ENCODE measurements at places on chromosomes 3 and 15.

GRCh38 chr15:71472566-71472965, 337.8 kb upstream of the NR2E3 start:
- no peak for DNase-seq

GRCh38 chr15:22806664-22807063, 20.2 kb downstream of the NIPA1 start:
- no peak for DNase-seq

- DNase-seq = no peak
Measured at GRCh38 chr3:124035463-124036121, 43.7 kb upstream of the ROPN1 start.

GRCh38 chr3:22045882-22046281, 294.9 kb upstream of the ZNF385D start:
- no peak for DNase-seq

GRCh38 chr3:127277561-127277960, 10.3 kb downstream of the PRR20G start:
- DNase-seq = peak; percentile 40

- DNase-seq = peak; percentile 93
Measured at GRCh38 chr15:50880651-50881114, 27.8 kb upstream of the AP4E1 start.

- DNase-seq = no peak
Measured at GRCh38 chr15:33729653-33730052, 238.6 kb upstream of the CHRM5 start.

DNA sequence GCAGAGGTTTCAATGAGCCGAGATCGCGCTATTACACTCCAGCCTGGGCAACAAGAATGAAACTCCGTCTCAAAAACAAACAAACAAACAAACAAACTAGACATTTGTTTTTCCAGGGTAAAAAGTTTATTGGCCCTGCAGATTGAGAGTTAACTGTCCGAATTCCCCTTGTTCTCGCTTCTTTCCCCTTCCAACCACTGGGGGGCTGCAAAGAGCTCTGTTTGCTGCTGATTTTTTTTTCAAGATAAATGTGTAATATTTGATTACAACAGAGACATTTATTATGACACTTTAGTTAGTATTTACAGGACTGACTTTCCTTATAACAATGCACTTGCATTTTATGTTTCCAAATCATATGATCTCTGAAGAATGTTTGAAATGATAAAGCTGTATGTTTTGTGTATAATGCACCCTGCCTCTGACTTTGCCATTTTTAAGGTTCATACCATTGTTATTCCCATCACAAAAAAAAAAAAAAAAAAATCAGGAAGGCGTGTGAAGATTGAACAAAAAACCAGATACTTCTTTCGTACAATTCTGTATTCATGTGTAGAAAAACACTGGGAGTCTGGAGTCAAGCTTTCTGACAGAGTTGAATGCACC, 2.8 kb downstream of the CLSTN2 start:
- peak; percentile 46 for DNase-seq

- DNase-seq = no peak
Measured at GRCh38 chr3:11331101-11331500, 58.9 kb downstream of the ATG7 start.

- DNase-seq = no peak
Measured at GRCh38 chr3:185081521-185081920, 71.3 kb downstream of the C3orf70 start.

GRCh38 chr3:24278543-24278942, 216.1 kb downstream of the THRB start:
- DNase-seq = peak; percentile 77

DNA sequence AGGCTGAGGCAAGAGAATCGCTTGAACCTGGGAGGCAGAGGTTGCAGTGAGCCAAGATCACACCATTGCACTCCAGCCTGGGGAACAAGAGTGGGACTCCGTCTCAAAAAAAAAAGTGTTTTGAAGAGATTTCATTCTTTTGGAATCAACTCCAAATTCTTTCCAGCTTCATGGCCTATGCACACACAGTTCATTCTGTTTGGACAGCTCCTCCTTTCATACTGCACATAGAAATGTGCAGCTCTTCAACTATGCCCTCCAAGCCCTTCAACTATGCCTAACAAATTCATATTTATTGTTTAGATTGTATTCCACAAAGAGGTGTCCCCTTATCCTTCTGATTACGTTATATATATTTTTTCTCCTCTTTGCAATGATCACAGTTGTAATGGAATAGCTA, 4.2 kb downstream of the TP53BP1 start:
- DNase-seq = no peak

DNA sequence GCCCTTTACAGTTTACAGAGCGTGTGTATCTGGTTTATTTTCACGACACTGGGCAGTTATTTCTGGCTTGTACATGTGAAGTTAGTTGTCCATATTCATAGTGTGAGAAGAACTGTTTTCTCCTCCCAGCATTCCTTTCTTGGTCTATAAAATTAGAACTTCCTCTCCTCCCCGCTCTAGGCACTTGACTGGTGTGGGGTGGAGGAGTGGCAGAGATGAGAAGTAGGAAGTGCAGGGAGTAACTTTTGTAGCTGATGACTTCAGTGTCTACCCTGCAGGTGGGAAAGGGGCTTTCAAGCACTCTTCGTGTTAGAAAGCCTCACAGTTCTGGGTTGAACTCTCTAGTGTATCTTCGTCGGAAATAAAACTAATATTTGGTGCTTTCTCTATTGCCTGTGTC, 13.4 kb downstream of the APOD start:
- no peak for DNase-seq

DNA sequence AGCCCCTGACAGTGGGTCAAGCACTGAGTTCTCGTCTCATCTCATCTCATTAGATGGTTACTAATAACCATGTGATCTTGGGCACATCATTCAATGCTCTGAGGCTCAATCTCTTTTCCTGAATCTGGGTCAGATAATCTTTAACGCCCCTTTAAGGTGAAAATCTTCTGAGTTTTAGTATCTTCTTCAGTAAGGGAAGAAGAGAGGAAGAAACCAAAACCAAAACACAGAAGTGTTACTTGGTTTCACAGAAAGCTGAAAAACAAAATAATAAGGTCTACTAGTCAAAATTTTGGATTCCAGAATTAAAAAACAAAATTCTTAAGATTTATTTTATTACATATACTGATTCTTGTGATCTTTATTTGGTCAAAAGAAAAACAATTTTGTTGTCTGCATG, 78.2 kb downstream of the CLASP2 start:
- no peak for DNase-seq

- DNase-seq = peak; percentile 14
Measured at GRCh38 chr3:127162947-127163645, 29.8 kb upstream of the PRR23E start.

DNA sequence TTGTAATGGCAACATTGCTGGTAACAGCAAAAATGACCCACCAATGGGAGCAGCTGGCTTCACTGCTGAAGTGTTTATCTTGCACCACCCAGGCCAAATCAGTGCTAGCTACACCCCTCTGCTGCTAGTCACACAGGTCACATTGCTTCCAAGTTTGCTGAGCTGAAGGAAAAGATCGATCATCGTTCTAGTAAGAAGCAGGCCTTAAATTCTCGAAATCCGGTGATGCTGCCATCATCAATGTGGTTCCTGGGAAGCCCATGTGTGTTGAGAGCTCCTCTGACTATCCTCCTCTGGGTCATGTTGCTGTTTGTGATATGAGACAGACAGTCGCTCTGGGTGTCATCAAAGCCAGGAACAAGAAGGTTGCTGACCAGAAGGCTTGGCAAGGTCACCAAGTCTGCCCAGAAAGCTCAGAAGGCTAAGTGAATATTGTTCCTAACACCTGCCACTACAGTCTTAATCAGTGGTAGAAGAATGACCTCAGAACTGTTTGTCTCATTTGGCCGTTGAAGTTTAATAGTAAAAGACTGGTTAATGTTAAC, 21.2 kb downstream of the TM4SF4 start:
- DNase-seq = no peak

GRCh38 chr3:186648851-186649250, 8.7 kb downstream of the FETUB start:
- DNase-seq = no peak

- no peak for DNase-seq
Measured at GRCh38 chr3:7536921-7537320, 676.0 kb downstream of the GRM7 start.

DNA sequence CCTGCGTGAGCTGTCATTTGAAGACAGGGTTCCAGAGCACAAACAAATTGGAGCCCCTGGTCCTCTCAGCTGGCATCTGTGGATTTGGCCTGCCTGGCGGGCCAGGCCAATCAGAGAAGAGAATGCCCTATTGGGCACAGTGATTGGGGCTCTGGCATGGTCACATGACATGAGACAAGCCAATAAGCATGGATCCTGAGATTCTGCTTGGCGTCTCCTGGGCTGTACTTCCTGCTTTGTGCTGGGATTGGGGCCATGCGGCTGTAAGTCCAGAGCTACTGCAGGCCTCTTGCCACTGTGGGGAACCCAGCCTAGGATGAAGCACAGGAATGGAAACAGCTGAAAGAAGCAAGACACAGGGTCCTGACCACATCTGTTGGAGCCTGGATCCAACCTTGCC, 121.4 kb downstream of the FBLN2 start:
- DNase-seq = no peak

DNA sequence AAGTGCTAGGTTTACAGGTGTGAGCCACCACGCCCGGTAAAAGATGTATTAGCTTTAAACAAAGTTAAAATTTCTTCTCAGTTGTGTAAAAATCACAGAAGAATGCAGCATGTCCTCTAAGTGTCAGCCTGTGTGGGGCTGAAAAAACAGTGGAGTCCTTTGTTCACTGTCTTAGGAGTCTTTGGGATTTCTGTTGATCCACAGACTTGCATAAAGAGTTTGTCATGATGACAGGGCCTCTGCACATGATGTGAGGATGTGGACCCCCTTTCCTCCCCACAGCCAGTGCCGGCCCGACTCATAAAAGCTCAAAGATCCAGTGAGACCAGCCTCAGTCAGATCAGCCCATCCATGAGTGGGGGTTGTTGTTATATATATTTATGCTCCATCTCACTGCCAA, 49.0 kb upstream of the GOLGA8J start:
- DNase-seq = no peak

GRCh38 chr3:133937756-133938601, 42.3 kb upstream of the RAB6B start:
- DNase-seq = peak; percentile 88

DNA sequence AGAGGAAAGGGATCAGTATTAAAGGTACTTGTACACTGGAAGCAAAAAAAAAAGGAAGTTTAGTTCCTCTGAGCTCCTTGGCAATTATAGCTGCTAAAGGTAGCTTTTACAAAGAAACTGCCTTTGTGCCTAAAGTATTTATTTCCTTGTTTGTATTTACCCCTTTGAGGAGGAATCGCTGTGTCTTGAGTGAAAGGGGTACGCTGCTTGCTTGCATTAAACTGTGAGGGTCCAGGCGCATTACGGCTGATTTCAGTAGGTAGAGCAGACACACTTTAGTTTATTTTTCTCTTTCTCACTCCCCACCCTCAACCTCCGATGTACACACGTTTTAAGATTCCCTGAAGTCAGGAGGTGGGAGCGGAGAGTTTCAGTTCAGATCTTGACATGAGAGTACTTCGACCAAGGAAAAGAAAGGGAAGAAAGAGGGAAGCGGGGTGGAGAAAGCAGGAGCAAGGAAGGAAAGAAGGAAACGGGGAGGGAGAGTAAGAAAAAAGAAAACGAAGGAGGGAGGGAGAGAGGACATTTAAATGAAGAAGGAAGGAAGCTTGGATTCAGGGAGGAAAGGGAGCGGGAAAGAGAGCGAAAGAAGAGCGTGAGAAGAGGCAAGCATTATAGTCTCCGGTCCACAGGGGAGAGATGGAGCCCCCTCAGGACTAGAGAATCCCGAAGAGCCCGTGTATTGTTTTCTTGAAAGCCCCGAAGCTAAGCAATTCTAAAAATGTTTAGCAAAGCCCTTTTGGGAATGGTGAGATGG, 1.2 kb upstream of the MME start:
- DNase-seq = peak; percentile 15

GRCh38 chr3:179452176-179452564, 900 bp upstream of the GNB4 start:
- peak; percentile 84 for DNase-seq

DNA sequence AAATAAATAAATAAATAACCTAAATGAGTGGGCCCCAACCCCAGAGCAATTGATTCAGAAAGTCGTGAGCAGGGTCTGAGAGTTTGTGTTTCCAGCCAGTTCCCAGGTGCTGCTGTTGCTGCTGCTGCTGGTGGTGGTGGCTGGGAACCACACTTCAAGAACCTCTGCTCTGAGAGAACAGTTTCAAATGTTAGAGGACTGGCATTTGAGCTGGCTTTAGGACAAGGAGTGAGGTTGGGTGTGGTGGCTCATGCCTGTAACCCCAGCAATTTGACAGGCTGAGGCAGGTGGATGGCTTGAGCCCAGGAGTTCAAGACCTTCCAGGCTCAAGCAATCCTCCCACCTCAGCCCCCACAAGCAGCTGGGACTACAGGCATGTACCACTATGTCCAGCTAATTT, 123.1 kb upstream of the UBE2E1 start:
- DNase-seq = no peak

- no peak for DNase-seq
Measured at GRCh38 chr3:127221446-127222035, 28.6 kb downstream of the PRR23E start.

- DNase-seq = peak; percentile 48
Measured at GRCh38 chr15:98684436-98684835, 36.1 kb downstream of the IGF1R start.

DNA sequence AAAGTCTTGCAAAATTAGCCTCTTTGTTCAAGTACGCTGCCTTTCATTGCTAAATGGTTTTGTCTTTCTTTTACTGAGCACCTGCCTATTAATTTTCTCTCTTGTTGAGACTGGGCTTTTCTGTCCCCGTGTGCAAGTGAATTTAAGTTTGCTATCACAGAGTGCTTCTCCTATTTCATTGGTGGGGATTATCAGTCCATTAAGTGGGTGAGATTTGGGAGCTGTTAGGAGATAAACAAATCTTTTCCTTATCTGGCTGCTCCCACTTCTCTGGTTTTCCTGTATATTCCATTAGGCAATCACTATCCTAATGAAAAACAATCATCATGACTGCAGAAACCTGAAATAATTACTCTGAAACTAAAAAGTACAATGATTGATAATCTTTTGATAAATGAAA, 254.2 kb downstream of the NR1D2 start:
- DNase-seq = no peak

DNA sequence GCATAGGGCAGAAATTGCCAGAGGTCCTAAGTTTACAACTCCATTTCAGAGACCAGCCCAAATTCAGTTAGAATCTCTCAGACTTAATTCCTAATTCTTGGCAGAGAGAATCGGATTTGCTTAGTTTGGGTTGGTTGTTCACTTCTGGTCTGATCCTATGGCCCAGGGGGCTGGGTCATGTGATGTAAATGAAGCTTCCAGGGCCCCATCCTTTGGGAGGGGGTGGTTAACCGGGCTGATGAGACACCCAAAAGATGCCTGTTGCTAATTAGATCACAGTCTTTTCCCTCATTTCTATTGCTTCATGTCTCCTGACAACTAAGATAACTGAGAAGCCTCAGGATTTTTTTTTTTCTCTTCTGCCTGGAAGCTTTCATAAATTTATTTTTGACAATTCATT, 11.1 kb upstream of the ZNF620 start:
- DNase-seq = no peak

GRCh38 chr15:41544650-41545015, 576 bp upstream of the RPAP1 start:
- no peak for DNase-seq

- no peak for DNase-seq
Measured at GRCh38 chr15:72173864-72174550, 23.6 kb downstream of the GRAMD2A start.

GRCh38 chr3:38163117-38163840, 2.1 kb upstream of the OXSR1 start:
- DNase-seq = no peak

- DNase-seq = no peak
Measured at GRCh38 chr15:62472616-62473299, 307.7 kb upstream of the C2CD4B start.

Measured in fibroblast of skin of scalp (primary cell).